Bronchial epithelial cell (primary cell): ENCODE measurements at places on chromosomes 3 and 15. TPM values are rescaled to one million over a fixed set of nuclear protein-coding genes. Genes with fewer than 3 reads are reported as not detected.

FGF12 gene
- 0.13 TPM in 1 of 2 replicates, not detected in the other for total RNA-seq

ZNF639 gene
- 31.4 and 51.6 TPM in 2 replicates for total RNA-seq

SLC28A1 gene
- total RNA-seq, result not detected in 2 replicates

SPRED1 gene
- 15.6 and 16.3 TPM in 2 replicates for total RNA-seq

MKRN3 gene
- not detected in 2 replicates for total RNA-seq

CD96 gene
- total RNA-seq, result not detected in 2 replicates

ZNF35 gene
- 14.0 and 14.5 TPM in 2 replicates for total RNA-seq
